ENCODE measurements at places on chromosomes 3 and 15.
A peak's percentile ranks its signal among the peaks of the same experiment; 100 is the strongest.

- DNase-seq = no peak
These were observed 272.0 kb downstream of the XXYLT1 start for GRCh38 chr3:194998948-194999347.

GRCh38 chr15:39340903-39341645, 239.8 kb upstream of the THBS1 start:
- DNase-seq = no peak

DNA sequence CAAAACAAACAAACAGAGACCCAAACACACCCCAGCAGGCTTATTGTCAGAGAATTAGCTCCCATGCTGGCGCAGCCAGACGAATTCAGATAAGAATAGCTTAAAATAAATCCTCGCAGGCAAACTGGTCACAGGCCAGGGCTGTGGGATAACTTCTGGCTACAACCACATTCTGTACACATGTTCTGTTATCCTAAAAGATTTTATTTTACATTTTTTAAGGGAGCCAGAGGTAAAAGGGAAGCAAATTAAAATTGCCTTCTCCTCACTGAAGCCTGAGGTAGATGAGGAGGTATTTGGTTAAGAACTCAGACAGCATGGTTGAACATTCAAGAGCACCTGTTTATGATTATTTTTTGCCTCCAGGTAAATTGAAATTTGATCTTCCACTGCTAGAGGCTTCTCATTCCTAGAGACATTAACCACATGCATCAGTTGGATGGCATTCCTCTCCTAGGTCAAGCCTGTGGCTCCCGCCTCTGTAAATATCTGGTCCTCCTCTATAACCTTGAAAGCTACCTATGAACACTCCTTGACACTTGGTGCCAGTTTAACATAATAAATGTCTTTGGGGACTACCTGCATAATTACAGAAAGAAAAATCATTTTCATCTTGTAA, 190.3 kb downstream of the SATB1 start:
- no peak for DNase-seq

GRCh38 chr3:119695480-119695879, 7.3 kb upstream of the CFAP91 start:
- no peak for DNase-seq

GRCh38 chr3:42647821-42648459, 5.6 kb upstream of the ZBTB47 start:
- no peak for DNase-seq

- DNase-seq = no peak
These were observed 965.3 kb downstream of the ROBO1 start for GRCh38 chr3:78802562-78802930.

DNA sequence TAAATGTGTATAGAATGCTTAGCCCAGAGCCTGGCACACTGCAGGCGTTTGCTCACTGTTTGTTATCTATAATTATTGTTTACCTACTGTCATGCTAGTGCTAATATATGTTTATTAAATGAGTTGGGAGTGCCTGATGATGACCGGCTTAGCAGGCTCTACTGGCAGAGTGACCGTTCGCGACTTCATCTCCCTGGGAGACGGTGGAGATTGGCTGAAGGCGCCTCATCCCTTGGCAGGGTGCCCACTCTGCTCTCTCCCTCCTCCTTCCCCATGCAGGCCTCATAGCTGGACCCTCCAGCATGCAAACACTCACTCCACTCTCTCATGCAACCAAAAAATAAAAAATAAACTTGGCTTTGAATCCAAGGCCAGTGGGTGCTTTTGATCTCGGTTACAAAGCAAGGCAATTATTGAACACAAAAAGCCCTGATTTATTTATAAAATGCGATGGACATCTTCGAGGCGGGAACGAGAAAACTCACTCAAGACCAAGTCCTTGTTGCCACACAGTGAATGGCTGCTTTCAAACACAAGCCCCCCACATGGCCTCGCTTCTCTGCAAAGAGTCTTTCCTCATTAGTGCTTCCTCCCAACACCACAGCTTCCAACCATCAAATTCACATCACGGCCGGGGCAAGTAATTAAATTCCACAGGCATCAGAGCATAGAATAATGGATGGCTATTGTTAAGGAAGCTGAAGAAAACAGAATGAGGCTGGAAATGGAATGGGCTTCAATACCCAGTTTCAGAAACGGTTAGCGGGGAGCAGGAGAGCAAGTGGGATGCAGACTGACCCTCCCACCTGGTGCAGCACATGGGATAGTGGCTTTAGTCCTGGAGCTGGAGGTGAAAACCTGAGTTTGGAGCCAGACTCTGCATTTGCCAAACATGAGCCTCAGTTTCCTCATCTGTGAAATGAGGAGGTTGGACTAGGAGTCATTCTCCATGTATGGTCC, 135.7 kb upstream of the RAD18 start:
- DNase-seq = no peak

GRCh38 chr3:116198087-116198486, 247.2 kb downstream of the LSAMP start:
- no peak for DNase-seq

DNA sequence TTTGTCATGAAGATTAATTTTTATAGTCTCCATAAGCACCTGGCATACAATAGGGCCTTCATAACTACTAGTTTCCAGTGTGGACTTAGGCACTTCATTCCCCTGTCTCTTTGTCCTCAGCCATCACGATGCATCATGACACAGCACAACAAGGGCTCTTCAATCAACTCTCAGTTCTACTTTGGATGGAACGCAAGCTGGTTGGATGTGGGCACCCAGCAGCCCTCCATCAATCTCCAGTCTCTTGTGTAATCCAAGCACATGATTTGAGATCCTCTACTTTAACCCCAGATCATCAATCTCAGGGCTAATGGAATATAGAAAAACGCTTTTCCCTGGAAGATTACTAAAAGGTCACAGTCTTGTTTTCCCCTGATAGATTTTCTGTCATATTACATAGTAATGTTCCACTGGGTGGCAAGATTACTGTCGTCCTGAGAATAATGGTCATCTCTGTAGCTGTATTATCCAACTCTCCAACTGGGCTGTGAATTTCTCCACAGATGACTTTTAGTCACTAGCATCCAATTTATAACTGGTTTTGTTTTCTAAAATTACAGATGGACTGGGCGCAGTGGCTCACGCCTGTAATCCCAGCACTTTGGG, 22.9 kb upstream of the CHRNA7 start:
- DNase-seq = no peak

GRCh38 chr3:186984064-186984463, 53.7 kb downstream of the ST6GAL1 start:
- DNase-seq = no peak

DNA sequence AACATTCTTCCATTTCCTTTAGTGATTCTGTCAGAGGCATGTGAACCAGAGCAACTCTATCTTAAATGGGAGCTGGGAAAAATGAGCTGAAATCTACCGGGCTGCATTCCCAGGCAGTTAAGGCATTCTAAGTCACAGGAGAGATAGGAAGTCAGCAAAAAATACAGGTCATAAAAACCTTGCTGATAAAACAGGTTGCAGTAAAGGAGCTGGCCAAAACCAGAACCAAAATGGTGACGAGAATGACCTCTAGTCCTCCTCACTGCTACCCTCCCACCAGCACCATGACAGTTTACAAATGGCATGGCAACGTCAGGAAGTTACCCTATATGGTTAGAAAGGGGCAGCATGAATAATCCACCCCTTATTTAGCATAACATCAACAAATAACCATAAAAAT, 66.4 kb downstream of the B3GALNT1 start:
- DNase-seq = no peak

GRCh38 chr3:36318621-36319200, 61.6 kb upstream of the STAC start:
- DNase-seq = no peak

DNA sequence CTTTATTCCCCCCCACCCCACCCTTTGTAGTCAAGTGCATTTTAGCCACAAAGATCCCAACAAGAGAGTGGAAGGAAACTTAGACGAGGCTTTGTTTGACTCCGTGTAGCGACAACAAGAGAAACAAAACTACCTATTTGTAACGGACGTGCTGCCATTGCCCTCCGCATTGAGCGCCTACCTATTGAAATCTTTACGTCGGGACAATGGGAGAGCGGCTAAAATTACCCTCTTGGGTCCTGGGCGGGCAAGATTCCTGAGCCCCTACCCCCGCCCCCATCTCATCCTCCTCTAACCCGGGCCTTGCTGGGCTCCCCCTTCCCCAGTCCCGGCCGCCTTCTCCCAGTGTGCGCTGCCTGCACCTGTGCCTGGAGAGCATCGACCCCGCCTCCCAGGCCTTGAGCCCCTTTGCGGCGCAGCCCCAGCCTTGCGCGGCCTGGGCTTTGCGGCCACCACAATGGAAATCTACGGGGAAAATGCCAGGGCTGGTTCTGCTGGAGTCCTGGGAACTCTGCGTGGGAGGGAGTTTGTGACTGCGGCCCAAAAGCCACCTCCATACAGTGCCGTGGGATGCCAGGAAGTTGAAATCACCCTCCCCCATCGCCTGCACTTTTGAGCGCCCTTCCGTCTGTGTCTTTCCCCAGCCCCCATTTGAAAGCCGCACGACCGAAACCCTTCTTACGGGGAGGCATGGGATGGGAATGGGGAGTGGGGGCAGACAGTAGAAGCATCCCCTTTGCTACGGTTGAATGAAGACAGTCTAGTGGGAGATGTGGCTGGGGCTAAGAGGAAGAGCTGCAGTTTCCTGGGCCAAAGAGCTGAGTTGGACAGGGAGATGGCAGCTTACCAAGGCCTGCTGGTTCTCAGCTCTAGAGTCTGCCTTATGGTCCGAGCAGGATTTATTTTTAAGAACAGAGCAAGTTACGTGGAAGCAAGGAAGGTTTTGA, 1.1 kb upstream of the SOX2 start:
- DNase-seq = no peak

- DNase-seq = peak; percentile 13
These were observed 959 bp downstream of the TPM1 start for GRCh38 chr15:63043335-63044076.

DNA sequence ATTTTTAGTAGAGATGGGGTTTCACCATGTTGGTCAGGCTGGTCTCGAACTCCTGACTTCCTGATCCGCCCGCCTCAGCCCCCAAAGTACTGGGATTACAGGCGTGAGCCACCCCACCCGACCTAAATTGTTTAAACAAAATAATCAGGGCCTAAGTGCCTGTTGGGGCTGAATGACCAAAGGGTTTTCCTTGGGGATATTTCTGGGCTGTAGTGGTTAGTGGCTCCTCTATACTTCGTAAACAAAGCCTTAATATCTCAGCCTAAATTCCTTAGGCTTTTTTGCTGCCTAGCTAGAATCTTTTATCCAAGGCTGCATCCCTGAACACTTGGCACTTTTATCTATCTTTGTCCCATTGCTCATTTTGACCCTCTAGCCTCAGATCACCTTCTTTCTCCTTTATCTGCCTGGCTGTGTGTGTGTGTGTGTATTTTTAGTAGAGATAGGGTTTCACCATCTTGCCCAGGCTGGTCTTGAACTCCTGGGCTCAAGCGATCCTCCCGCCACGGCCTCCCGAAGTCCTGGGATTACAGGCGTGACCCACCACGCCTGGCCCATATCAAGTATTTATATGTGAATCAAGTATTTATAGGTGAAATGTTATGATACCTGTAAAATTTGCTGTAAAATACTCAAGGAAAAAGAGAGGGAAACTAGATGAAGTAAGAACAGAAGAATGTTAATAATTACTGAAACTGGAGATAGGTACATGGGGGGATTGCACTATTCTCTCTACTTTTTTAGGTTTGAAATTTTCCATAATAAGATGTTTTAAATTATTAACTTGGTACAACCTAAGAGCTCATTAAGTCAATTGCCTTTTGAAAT, 1.8 kb downstream of the NUSAP1 start:
- no peak for DNase-seq

GRCh38 chr3:37538747-37539146, 322.9 kb upstream of the CTDSPL start:
- no peak for DNase-seq
